ENCODE measurements at places on chromosomes 5 and 9.

- no peak for DNase-seq
Measured at GRCh38 chr5:137099651-137100050, 399.5 kb downstream of the SPOCK1 start.

DNA sequence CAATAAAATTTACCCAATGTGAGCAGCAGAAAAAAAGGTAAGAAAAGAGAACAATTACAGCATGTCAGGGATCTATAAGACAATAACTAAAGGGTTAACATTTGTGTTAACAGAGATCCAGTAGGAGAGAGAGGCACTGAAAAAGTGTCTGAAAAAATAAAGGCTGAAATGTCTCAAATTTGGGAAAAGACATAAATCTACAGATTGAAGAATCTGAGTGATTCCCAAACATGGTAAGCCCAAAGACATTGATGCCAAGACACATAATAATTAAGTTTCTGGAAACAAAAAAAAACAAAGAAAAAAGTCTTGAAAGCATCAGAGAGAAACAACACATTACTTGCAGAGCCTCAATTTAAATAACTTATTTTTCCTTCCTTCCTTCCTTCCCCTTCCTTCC lies 31.1 kb upstream of the ZNF782 start:
- DNase-seq, result no peak

GRCh38 chr9:88680041-88680440 lies 145.1 kb downstream of the NXNL2 start:
- DNase-seq, result no peak

- no peak for DNase-seq
Measured at GRCh38 chr5:140309706-140310249, 6.9 kb upstream of the PFDN1 start.

- DNase-seq, result no peak
Measured at GRCh38 chr9:133861692-133862091, 123.5 kb upstream of the SARDH start.

DNA sequence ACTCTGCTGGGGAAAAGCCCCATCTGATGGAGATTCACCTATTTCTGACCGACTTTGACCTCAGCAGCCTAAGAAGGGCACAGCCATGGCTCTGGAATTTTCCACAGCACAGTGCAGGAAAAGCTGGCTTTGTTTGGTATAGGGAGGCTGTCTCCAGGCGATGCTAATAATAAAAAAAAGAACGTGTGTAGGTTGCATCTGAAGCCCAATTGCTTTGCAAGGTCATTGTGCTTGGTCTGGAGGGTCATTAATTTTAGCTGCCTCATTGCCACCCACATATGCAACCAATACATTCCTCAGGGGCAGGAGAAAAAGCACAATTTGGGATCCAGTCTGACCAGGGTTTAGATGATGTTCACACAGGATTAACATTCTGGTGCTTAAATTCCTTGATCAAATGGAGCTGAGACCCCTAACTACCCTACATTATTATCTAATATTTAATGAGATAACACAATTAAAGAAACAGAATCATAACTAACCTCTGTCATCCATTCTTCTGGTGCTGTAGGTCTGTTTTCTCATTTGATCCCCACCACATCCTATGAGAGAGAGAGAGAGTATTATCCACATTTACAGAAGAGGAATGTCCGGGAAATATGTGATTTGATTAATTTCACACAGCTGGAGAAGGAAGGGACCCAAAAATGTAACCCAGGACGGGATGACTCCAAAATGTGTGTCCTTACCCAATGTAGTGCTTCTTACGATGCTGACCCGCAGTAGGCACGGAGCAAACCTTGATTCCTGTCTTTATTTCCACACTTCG lies 175.9 kb downstream of the RFK start:
- no peak for DNase-seq

- DNase-seq, result no peak
Measured at GRCh38 chr9:105243015-105243686, 1.3 kb upstream of the SLC44A1 start.

DNA sequence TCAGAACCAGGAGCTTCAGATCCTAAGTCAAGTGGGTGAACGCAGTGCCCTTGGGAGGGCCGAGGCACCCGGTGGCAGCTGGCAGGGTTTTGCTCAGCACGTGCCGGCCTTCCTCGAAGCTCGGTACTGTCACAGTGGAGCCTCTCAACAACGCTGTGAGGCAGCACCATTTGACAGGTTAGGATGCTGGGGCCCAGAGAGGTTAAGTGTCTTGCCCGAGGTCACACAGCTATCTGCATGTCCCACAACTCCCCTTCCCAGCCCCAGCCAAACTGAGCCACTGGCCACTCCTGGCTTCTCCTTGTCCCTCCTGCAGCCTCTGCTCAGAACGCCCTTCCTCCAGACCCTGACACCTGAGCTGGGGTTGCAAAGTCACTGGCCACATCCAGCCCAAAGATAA lies 43.7 kb upstream of the RPL26L1 start:
- no peak for DNase-seq

DNA sequence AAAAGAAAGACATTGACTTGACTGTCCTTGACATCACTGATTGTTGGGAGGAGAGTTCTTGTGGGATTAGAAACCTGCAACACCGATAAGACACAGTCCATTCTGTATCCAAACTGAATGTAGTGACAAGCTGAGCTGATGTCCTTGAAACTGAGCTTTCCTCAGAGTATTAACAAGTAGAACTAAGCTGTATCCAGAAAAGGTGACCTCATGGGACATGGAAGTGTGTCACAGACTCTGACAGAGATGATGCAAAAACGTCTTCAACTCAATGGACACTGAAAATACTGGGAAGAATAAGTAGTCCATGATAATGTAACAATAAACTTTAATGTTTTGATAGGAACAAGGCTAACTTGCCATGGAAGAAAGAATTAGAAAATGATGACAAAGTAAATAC lies 690.1 kb downstream of the CDH18 start:
- no peak for DNase-seq

DNA sequence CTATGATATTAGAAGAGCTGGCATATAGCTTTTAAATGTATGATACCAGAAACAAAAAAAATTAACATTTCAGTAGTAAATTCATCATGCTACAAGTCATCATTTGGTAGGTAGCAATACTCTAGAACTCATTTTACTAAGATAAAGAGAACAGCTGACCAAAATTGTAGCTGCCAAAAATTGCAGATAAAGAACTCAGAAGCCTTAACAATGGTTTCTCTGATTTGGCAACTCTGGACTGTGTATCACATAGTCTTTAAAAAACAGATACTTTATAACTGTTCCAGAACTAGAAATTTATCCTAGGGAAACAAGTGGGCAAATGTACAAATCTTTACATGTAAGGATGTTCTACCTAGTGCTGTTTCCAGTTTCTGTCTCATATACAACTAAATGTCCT lies 33.9 kb downstream of the ZFR start:
- no peak for DNase-seq

GRCh38 chr9:106864373-106865143 lies 1.6 kb downstream of the ZNF462 start:
- no peak for DNase-seq

DNA sequence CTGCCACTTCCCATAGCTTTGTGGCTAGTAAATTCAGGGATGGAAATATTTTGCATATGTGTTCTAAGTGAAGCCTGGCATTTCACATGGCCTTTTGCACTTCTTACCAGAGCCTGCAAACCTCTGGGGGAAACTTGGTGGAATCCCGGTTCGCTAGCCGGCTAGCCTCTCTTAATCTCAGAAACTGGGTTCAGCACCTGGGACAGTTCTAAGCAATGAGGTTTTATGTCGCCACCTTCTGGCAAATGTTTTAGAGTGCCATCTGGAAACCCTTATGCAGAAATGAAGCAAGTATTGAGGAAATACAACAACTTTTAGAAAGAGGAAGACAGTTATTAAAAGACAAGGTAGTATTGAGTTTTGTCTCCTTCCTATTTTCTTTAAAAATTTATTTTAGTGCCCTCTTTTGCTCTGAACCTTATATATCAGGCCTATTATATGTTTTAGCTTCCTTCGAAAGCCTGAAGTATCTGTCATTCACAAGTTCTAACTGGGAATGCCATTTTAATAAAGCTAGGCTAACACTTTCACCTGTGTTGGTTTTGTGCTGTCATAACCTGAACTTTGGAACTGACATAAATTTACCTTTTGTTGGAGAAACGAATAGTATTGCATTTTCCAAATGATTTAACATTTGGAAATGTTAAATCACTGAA lies 963 bp upstream of the HTR1A start:
- no peak for DNase-seq

- no peak for DNase-seq
Measured at GRCh38 chr9:97594381-97594921, 38.7 kb downstream of the TSTD2 start.

- no peak for DNase-seq
Measured at GRCh38 chr5:13660072-13660471, 284.4 kb downstream of the DNAH5 start.

DNA sequence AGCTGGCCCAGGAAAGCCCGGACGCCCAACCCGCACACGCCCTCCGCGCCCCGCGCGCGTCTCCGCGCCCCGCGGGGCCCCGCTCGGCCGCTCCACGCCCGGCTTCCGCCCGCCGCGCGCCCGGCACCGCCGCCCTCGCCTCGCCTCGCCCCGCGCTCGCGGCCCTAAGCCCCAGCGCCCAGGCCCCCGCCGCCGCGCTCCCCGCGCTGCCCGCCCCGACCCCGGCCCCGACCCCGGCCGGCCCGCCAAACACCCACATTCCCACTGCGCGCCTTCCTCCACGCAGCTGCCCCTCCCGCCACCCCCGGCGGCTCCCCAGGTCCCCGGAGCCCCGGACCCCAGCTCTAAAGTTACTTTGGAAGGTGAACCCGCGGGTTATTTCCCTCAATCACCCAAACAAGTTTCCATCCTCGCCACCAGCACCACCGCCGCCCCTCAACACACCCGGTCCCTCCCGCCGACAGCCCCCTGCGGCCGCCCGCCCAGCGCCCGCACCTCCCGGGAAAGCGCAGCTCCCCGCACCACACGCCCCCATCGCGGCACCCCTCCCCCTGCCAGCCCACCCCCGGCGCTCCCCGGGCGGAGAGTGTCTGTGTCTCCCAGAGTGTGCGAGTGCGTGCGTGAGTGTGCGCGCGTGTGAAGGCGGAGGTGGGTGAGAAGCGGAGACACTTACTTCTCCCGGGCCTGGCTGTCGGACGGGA lies 439 bp downstream of the SSBP2 start:
- no peak for DNase-seq

- DNase-seq, result no peak
Measured at GRCh38 chr9:28999806-29000205, 1426.5 kb upstream of the C9orf72 start.

- DNase-seq, result no peak
Measured at GRCh38 chr9:33778700-33779351, 16.5 kb upstream of the PRSS3 start.

DNA sequence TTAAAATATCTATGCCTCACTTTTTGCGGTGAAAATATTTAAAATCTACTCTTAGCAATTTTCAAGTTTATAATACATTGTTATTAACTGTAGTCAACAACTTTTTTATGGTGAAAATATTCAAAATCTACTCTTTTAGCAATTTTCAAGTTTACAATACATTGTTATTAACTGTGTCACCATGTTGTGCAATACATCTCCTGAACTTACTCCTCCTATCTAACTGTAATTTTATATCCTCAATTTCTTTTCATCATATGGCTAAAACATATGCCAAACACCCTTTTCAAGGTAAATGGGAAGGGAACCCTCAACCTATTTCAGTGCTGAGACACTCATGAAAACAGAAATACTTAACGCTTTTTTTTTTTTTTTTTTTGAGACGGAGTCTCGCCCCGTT lies 982.7 kb upstream of the DMAC1 start:
- no peak for DNase-seq

- DNase-seq, result no peak
Measured at GRCh38 chr5:124253203-124253810, 493.1 kb downstream of the ZNF608 start.

DNA sequence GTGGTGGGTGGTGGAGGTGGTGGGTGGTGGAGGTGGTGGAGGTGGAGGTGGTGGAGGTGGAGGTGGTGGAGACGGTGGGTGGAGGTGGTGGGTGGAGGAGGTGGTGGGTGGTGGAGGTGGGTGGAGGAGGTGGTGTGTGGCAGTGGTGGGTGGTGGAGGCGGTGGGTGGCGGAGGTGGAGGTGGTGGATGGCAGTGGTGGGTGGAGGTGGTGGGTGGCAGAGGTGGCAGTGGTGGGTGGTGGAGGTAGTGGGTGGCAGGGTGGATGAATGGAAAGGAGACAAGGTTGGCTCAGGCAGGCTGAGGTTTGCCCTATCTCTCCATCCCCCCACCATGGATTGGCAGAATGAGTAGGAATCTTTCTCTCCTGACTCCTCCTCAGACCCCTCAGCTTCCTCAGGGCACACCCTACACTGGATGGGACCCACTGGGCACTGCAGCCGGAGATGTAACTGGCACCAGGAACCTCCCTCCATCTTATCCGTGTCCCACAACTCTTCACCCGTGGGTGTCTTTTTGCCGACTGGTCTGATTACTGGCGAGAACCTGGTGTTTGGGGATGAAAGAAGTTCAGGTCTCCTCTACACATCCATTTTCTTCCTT lies 166.3 kb downstream of the C9orf50 start:
- DNase-seq, result no peak

GRCh38 chr5:106956886-106957285 lies 713.9 kb downstream of the EFNA5 start:
- no peak for DNase-seq

- no peak for DNase-seq
Measured at GRCh38 chr9:3817208-3817607, 291.4 kb upstream of the RFX3 start.

DNA sequence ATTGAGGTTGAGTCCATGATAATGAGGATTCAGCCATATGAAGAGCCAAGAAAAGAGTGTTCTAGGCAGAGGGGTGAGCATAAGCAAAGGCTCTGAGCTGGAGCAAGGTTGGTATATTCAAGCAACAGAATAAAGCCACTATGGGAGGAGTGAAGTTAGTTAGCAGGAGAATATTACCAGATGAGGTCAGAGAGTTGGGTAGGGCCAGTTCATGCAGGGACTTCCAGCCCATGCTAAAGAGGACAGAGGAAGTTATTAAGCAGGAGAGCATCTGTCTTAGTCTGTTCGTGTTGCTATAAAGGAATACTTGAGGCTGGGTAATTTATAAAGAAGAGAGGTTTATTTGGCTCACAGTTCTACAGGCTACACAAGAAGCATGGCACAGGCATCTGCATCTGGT lies 57.1 kb upstream of the ATG10 start:
- DNase-seq, result no peak

DNA sequence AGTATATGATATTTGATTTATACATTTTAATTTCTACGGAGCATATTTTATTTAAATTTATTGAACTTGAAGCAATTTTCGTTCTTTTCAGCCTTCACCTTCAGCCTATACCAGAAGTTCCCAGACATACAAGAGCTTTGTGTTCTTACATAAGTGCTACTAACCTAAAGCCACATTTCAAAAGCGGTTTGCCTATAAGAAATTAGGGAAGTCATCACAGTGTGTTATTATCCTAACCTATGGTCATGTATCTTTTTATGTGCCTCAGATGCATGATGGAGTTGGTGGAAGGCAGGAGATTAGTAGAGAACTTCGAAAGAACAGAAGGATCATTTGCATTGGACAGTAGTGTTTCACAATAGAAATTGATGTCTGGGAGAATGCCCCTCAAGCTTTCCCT lies 3.1 kb downstream of the KIF2A start:
- DNase-seq, result no peak

Data from NCI-H1417 treated with DMSO at 0.1 percent for 48 hours (cell line).